NCI-H2227 treated with DMSO at 0.1 percent for 48 hours (cell line): ENCODE measurements at places on chromosomes 5 and 9.

DNA sequence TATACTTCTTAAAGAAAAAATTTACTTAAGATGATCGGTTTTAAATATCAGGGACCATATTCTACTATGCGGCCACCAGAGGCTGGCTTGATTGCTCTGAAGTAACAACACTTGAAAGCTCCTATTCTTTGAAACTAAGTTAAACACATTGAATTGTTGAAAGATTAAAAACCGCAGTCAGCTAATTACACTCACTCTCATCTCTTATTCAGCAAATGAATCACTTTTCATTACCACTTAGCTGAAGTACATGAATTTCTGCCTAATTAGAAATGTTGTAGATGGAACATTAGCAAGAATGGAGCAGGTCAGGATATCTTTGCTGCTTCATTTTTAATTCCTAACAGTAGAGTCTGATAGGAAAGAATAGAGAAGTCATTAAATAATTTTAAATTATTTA, 42.3 kb downstream of the LSM11 start:
- DNase-seq: no peak

- no peak for DNase-seq
Measured at GRCh38 chr5:177474002-177474476, 605 bp upstream of the DBN1 start.

DNA sequence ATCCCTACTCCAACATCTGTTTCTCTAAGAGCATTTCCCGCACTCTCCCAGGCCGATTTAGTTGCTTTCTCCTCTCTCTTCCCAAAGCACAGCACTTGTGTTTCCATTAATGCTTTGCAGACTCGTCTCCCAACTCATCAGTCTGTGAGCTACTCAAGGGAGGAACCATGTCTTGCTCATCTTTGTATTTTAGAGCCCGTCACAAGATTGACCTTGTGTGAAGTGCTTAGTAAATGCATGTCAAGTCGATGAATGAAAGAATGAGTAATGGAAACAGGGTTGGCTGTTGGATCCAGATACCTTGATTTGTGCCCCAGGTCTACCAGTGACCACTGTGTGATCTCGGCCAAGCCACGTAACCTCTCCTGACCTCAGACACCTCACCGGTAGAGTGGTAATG, 99.3 kb downstream of the KLF4 start:
- DNase-seq: no peak

DNA sequence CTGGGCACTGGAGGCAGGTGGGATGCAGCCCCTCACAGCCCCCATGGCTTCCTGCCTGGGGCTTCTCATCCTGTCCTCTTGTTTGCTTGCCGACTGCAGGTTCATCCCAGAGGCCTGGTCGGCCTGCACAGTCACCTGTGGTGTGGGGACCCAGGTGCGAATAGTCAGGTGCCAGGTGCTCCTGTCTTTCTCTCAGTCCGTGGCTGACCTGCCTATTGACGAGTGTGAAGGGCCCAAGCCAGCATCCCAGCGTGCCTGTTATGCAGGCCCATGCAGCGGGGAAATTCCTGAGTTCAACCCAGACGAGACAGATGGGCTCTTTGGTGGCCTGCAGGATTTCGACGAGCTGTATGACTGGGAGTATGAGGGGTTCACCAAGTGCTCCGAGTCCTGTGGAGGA, 232.7 kb downstream of the ADAMTSL1 start:
- DNase-seq: no peak

DNA sequence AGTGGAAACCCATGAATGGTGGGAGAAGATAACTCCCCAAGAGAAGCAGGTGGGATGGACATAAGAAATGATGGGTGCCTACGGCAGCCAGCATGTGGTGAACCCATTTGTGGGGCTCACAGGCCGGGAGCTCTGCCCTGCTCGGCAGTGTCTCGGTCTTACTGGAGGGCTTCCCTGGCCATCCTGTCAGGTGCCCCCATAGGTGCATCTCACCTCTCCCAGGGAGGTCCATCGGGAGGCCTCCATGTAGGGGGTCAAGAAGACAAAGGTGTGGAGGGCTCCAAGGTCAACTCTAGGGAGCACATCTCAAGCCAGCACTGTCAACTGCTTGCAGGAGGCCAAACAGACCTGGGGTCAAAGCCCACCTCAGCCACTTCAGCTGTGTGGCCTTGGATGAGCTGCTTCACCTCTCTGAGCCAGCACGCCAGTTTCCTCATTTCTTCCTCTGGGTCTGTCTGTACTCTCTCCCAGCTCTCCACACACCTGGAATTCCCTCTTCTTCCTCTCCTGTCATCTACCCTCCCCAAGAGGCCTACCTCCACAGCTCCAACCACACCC, 10.5 kb upstream of the ADGRD2 start:
- no peak for DNase-seq

GRCh38 chr5:93300309-93300923, 280.6 kb downstream of the NR2F1-AS1 start:
- DNase-seq: no peak

- DNase-seq: no peak
Measured at GRCh38 chr5:179139936-179140235, 79.7 kb downstream of the ZNF354C start.

DNA sequence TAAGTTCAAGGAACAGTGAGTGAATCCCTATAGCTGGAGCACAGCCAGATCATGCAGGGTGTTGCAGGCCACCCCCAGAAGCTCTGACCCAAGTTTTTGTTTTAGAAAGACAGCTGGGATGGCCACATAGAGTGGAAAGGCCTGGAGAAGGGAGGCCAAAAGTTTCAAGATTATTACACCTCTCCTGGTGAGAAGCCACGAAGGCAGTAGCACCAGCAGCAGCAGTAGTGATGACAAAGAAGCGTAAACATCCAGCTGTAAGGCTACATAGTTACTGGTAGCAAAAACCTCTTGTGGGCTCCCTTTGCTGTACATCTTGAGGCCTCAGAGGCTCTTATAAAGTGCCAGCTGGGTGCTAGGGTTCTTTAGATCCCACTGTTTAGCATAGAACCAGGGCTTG, 11.8 kb downstream of the ADAMTSL1 start:
- no peak for DNase-seq

GRCh38 chr9:14245901-14246525, 67.9 kb downstream of the NFIB start:
- DNase-seq: no peak

- no peak for DNase-seq
Measured at GRCh38 chr9:70472268-70473249, 58.1 kb upstream of the KLF9 start.
